NCI-H446 (cell line): ENCODE measurements at places on chromosomes 5 and 9.

DNA sequence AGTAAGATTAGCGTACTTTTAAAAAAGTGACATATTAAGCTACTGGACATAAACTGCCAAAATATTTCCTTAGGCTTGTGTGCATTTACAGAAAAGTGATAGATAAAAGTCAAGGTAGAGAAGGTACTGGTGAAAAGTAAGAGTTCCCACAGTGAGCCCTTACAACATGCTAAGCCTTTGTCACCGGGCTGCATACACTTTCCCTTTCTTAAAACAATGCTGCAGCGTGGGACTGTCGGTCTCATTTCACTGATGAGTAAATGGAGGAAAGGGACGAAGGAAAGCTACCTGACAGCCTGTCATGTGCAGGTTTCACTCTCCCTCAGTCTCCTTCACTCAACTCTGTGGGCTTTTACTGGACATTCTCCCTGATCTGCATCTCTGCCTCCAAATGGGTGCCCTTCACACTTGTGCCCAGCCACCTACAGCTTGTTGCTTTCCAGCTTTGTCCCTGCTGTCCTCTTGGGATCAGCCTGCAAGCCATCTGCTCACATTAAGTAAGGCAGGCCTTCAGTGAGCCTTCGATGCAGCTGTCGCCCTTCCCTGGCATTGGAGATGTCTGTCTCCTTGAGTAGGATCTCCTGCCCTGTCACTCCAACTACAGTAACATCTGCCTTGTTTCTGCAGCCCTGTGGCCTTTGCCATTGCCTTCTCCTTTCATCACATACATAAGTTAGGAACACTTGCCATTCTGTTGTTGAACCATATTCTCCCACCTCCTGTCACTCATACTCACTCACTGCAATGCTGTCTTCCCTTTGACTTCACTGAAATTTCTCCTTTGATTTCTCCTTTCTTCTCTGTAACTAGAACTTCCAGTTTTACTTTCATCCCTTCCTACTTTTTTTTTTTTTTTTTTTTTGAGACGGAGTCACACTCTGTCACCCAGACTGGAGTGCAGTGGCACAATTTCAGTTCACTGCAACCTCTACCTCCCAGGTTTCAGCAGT lies 9.3 kb upstream of the ROPN1L start:
- DNase-seq = no peak

DNA sequence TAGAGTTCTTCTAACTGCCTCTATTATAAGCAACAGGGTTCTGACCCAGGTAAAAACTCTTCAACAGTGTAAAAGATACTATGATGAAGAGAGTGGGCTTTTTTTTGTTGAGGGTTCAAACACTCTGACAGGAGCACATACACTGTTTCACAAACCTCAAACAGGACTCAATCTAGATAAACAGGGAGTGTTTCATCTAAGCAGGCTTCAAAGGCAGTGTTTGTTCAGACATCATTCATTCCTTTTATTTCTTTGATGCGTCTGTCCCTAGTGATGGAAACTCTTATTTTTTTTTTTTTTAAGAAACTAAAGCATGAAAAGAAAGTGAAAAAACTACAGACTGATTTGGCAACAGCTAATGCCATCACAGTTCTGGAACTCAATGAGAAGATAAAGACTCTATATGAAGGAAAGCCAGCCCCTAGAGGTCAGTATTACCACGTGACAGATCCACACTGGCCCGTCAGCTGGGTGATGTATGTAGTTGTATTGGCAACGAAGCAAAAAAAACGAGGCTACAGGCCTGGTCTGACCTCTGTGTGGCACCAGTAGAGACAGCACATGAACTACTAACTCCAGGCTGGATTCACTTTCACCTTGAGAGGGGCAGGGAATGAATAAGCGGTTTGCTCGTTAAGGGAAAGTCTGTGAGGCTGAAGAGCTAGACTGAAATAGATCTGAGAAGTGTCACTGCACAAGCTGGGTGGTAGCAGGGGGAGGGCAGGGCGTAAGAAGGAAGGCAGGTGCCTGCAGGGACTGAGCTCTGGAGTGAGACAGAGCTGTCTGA lies 172.2 kb downstream of the CCDC192 start:
- no peak for DNase-seq

DNA sequence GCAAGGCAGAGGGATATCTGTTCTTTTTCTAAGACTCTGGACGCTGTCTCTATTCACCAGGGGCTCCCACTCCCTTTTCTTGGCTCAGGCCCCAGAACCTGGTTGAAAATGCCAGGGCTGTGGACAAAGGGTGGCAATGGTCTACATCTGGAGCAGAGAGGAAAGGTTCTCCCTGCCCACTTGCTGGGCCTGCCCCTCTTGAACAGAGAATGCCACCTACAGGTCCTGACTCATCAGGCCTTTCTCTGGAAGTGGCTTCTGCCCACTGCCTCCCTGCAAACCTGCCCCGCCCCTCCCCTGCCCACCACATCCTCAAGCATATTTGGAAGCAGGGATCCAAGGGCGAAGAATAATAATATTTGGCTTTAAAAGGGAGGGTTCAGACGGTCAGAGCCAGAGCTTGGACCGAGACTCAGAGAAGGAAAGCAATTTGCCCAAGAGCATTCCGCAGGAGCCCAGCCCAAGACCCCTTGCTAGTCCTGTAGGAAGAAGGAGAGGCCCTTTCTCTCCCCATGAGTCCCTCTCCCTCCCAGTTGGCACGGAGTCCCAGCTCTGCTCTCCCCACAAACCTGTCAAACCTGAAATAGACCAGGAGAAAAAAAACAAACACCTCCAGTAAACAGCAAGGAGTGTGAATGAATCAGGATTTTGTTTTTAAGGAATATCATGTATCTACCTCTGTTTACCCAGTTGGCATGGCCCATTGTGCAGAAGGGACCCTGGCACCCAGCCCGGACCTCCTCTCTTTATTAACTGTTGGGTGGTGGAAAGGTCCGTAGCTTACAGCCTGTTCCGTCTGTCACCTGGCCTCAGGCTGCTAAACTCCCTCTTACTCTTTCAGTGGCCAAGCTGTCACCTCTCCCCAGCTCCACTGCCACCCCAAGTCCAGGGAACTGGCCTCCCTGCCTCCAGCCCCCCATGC lies 37.7 kb upstream of the STXBP1 start:
- peak; percentile 51 for DNase-seq

DNA sequence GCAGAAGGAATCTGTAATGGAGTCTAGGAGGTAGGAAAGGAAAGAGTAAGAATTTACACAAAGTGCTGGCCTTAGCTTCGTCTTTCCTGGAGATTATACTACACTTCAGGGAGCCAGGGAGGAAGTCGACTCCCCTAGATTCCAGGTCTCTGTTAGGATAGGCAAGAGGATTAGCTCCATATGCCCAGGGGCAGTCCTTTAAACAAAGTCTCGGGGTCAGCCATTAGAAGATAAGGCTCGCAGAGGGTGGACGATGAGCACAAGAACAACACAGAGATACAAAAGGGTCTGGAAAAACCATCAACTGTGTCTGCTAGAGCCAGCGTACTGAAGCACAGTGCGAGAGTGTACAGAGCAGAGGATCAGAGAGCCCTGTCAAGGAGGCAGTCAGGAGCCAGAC lies 344.7 kb upstream of the TNC start:
- no peak for DNase-seq

- no peak for DNase-seq
Measured at GRCh38 chr5:96537386-96537785, 104.3 kb upstream of the PCSK1 start.

GRCh38 chr5:68875351-68875750 lies 218.5 kb upstream of the SLC30A5 start:
- DNase-seq = no peak

GRCh38 chr9:29437526-29437925 lies 1864.2 kb upstream of the C9orf72 start:
- DNase-seq = no peak

DNA sequence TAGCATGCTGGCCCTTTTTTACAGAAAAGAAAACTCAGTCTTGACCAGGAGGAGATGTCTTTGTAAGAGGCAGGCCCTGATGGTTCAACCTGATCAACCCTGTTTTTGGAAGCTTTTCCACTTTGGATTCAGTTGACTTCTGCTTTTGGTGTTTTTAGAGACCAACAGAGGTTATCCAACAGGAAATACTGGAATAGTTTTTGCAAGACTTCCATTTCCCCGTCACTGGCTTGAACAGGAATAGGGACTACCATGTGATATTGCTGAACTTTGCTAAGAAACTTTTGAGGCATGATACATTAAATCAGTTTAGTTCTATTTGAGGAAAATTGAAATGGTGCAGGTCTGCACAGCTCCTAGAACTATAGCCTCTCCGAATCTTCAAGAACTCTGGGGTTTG lies 17.1 kb upstream of the DAB2 start:
- DNase-seq = no peak

- no peak for DNase-seq
Measured at GRCh38 chr5:62606878-62607277, 28.3 kb downstream of the LRRC70 start.

GRCh38 chr9:5510360-5510931 lies at the start of gene PDCD1LG2:
Gene PDCD1LG2, plus strand, starts transcription at chr9:5510531. Its CDS starts 12,016 bp downstream, at chr9:5522547.
- no peak for DNase-seq

DNA sequence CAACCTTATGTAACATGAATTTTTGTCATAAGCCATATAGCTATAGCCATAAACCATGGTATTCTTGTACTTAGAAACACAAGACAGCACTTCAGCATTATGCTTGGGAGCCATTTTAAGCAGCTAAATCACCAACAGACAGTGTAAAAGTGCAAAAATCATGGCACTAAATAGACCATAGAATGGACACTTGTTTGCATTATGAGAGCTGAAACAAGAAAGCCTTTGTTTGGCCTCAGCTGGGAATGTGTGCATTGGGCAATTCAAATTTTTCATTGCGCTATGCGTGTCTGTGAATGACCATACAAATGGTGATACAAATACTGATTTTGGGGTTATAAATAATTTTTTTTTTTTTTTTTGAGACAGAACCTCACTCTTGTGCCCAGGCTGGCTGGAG lies 23.7 kb downstream of the KDM4C start:
- no peak for DNase-seq

DNA sequence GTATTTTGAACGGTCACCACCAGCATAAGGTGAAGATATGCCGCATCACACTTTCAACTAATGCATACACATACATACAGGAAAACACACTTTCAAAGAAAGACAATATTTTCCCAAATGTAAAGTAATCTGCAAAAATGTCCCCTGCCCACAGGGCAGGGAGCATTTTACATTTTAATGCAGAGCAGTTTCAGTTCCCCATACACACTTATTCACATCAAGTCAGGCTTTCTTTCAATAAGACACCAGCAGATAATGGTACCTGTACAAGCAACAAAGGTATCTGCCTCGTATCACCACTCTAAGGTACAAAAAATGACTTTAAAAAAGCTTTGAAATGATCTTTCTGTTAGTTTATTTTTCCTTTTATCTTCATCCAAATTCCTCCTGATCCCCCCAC lies 247.1 kb upstream of the CCNG1 start:
- no peak for DNase-seq

GRCh38 chr5:67677422-67677970 lies 480.9 kb upstream of the CD180 start:
- DNase-seq = no peak

DNA sequence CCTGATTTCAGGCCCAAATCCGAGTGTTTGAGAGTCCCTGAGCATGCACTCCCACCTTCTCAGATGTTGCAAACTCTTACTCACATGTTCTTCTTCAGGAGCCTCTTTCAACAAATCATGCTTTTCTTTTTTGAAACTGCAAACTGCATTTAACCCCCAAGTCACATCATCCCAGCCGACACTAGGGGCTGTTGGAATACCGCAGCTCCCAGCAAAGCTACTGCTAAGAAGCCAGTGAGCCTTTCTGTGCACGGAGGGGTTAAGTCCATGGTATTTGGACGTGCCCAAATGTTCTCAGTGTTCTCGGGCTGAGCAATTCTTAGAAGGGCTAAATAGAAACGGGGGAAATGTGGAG lies 282.9 kb downstream of the NFIB start:
- DNase-seq = no peak

GRCh38 chr5:74127381-74128320 lies 501.7 kb downstream of the ARHGEF28 start:
- DNase-seq = peak; percentile 95

DNA sequence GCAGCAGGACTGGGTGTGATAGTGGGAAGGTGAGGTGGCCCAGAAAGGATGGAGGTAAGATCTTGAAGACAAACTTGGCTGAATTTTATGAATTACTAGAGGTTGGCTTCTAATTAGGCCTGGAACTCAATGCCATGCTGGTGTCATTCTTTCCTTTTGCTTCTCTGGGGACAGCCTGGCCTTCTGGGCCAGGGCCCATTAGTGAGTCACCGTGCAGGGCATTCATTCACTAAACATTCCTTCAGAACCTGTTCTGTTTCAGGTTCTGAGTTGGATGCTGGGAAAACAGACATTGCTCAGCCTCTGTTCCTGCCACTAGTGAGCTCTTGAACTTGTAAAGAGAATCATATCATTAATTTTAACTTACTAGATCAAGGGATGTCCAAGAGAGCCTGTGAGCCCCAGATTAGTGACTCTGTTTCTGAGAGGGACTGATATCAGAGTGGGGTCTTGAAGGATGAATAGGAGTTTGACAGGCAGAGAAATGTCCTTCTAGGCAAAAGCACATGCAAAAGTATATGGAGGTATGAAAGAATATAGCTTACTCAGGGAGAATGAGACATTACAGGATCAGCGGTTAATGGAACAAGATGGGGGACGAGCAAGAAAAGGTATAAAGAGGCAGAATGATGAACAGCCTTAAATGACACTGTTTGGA lies 66.5 kb downstream of the LHX2 start:
- DNase-seq = no peak

DNA sequence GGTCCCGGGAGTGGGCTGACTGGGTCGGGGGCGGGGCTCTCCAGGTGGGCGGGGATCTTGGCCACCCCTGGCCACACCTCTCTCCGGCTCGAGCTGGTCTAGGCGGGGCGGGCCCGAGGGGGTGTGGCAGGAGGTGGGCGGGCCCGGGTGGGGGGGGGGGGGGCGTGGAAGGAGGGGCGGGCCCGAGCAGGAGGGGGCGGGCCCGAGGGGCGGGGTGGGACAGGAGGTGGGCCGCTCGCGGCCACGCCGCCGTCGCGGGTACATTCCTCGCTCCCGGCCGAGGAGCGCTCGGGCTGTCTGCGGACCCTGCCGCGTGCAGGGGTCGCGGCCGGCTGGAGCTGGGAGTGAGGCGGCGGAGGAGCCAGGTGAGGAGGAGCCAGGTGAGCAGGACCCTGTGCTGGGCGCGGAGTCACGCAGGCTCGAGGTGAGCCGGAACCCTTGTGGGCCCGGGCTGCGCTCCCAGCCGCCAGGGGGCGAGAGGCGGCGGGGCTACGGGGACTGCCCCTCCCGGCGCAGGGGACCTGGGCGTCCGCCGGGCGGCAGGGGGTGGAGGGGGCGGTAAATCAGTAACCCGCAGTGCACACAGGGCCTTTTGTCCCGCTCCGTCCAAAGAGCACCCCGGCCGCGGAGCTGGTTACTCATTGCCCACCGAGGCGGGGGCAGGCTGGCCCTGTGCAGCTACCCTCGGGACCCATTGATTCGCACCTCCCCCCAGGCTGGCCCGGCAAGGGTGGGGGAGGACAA lies at the start of gene FGFR4:
Gene FGFR4 (plus strand): TSS at position 262 of the 744 bp plus-strand sequence. CDS start 2,688 bp downstream, outside the sequence.
- peak; percentile 82 for DNase-seq
